Stimulated activated CD4-positive, alpha-beta T cell treated with anti-CD3 and anti-CD28 coated beads, Interleukin-1b, Interleukin-23, amount 100 ng/mL, for 4 hours (primary cell): ENCODE measurements at places on chromosomes 13 and 19.
A peak's percentile ranks its signal among the peaks of the same experiment; 100 is the strongest.

DNA sequence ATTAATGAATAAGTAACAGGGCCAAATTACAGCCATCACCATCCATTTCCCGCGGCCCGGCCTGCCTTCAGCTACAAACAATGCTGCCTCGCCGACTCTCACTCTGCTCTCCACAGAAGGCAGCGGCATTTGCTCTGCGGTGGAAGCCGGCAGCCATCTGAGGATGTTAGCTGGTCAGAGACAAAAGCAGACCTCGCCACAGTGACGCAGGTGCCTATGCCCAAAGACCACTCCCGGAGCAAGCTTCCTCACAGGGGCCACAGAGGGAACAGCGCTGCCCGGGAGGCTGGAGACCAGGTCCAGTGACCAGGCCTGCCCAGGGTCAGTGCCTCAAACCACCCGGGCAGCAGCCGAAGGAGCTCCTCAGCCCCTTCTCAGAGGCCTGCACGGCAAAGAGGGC lies 16.4 kb downstream of the PEPD start:
- no peak for DNase-seq

- no peak for DNase-seq
Measured at GRCh38 chr19:18768046-18768771, 22.9 kb downstream of the COMP start.

- peak; percentile 23 for DNase-seq
Measured at GRCh38 chr13:24261566-24261965, 47.8 kb upstream of the C1QTNF9 start.

DNA sequence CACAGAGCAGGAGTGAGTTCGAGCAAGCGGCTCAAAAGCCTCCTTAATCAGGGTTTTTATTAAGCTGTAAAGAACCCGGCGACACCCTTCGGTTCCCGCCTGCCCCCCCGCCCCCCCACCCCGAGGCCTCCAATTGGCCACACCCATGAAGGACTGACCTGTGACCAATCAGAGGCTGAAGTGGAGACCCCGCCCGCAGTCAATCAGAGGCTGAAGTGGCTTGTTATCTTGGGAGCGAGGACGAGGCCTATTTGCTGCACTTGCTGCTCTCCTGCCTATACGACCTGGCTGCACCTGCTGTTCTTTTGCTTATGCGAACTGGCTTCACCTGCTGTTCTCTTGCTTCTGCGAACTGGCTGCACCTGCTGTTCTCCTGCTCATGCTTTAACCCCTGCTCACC lies 844.9 kb downstream of the OLFM4 start:
- no peak for DNase-seq

DNA sequence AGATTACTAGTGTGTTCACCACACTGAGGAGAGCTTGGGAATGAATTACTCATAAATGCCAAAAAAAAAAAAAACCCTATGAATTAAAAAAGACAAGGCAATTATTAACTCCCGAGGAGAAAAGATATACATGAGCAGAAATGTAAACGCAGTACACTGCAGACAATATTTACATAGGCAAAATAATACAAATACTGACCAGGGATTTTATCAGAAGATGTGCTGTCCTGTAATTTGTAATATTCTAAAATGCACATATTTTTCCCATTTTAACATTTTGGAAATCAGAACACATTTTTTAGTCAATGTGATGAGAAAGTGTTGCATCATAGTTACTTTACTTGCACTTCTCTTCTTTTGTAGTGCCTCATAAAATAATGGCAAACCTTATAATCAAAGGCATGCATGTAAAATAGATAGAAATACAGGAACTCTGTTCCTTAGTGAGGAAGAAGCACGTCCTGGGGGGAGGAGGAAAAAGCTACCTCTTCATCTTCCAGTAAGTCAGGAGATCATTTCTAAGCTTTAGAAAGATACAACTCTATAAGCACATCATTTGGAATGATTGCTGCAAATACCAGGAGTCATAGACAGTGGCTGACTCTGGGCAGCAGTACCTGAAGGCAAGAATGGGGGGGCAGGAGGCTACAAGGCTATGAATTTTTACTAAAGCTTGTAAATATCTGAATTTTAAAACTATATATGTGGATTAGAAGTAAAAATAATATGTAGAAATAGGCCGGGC lies 46.3 kb upstream of the KATNAL1 start:
- no peak for DNase-seq

GRCh38 chr13:95226932-95227695 lies 74.1 kb downstream of the ABCC4 start:
- no peak for DNase-seq

DNA sequence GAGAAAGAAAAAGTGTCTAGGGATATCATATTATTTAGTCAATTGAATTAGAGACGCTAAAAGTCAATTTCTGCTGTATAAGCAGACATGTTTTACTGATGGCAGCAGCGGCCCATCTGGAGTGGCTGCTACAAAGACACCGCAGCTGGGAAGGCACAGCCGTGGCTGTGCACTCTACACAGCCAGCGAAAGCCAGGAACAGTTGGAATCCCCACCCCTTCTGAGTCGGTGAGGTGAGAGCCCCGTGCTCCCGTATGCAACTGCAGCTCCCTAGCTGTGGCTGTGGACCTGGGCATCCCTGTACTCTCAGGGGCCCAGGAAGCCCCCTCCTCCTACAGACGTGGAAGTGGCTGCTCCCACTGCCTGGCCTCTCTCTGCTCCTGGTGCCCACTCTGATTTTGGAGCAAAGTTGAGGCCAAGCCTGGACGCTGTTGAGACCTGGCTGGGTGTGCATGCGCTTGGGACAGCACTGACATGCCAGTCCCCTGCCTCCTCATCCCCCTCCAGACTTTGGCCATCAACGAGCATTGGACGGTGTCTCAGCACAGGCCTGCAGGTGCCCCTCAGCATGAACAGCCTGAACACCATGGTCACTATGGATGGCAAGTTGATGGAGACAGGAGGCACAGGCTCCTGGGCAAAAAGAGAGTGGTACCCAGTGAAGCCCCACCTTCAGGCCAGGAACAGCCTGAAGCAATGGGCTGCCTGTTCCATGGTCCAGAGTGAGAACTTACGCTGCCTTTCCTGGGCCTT lies 944.0 kb upstream of the MIR17HG start:
- DNase-seq, result no peak

GRCh38 chr13:74770361-74770760 lies 636.2 kb upstream of the KLF12 start:
- no peak for DNase-seq

- no peak for DNase-seq
Measured at GRCh38 chr19:34259367-34260095, 5.2 kb downstream of the GARRE1 start.

DNA sequence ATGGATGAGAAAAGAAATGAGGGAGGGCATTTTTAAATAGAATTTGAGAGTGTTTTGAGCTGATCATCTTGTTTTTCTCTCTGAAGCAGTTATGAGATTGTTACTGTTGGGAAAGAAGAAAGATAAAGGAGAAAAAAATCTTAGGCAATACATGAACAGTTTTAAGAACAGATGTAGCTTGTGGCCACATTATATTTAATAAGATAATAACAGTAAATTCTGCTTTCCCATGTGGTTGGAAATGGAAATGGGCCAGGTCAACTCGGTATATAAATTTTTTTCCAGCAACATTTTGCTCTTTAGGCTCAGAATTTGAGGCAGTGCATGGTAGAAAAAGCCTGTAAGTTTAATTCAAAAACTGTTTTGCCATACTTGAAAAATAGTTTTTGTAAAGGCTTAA lies 118.7 kb downstream of the POSTN start:
- DNase-seq, result no peak

GRCh38 chr13:37716420-37717195 lies 118.0 kb upstream of the POSTN start:
- DNase-seq, result no peak

DNA sequence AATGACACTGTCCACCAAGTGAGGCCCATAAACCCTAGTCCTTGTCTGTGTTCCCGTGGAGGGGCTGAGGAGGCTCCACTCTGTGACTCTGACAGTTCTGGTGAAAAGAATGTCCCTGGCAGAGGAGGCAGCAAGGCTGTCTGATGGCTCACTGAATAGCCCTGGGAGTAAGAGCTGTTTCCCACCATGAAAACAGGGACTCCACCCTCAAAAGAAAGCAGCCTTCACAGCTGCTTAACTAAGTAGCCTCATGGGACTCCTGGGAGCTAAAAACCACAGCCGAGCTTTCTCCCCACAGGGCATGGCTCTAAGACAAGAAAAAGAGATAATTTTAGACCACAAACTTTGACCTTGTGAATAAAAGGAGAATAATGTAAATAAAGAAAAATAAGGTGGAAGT lies 135.1 kb upstream of the FRY start:
- no peak for DNase-seq

GRCh38 chr19:30226464-30227011 lies 145.6 kb upstream of the ZNF536 start:
- DNase-seq, result no peak

GRCh38 chr19:4430760-4431159 lies 26.8 kb downstream of the UBXN6 start:
- no peak for DNase-seq

- no peak for DNase-seq
Measured at GRCh38 chr19:15540435-15540834, 32.1 kb downstream of the CYP4F22 start.

- DNase-seq, result no peak
Measured at GRCh38 chr13:33636243-33636642, 181.7 kb upstream of the RFC3 start.

DNA sequence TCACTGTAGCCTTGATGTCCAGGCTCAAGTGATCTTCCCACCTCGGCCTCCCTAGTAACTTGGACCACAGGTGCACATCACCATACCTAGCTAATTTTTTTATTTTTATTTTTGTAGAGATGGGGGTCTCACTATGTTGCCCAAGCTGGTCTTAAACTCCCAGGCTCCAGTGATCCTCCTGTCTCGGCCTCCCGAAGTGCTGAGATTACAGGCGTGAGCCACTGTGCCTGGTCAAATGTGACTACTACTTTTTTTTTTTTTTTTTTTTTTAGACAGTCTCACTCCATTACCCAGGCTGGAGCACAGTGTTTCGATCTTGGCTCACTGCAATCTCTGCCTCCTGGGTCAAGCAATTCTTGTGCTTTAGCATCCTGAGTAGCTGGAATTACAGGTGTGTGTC lies 20.6 kb upstream of the COX7A1 start:
- no peak for DNase-seq
